Mesothelial cell of epicardium (in vitro differentiated cells): ENCODE measurements at places on chromosomes 5 and 9.

- no peak for DNase-seq
Measured at GRCh38 chr5:90479611-90480385, 5.1 kb downstream of the POLR3G start.

DNA sequence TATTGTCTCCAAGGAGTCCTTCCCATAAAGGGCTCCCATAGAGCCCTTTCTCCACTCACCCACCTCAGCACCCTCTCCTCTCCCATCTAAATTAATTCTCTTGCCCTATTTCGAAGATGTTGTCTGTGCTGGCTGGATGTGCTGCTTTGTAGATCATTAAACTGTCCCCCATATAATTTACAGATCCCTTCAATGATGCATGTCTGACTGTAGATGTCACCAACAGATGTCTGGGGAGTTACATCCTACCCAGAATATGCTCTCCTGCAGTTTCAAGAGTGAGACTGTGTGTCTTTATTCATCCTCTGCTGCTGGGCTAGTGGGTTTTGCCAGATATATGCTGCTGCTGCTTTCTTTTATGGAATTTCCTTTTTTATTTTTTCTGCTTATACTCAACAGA lies 351.2 kb downstream of the MLLT3 start:
- no peak for DNase-seq

GRCh38 chr5:23440703-23441102 lies 66.7 kb upstream of the PRDM9 start:
- no peak for DNase-seq

GRCh38 chr9:69168709-69169217 lies 5.3 kb upstream of the TJP2 start:
- no peak for DNase-seq

DNA sequence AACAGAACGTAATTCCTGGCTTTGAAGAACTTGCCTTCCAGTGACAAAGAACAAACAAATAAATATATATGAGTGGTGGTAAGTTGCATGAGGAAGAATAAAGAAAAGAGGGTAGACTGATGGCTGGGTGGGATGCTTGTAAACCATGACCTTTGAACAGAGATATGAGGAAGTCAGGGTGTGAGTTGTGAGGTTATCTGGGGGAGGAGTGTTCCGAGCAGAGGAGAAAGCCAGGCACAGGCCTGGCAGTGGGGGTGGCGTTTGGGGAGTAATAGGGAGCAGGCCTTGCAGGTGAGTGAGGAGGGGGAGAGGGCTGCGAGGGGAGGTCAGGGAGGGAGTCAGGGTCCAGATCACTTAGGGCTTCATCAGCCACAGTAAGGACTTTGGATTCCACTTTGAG lies 213.4 kb downstream of the PTTG1 start:
- DNase-seq: no peak
